ENCODE measurements at places on chromosomes 2 and 18.

GRCh38 chr2:61421611-61422010 is 49.3 kb downstream of the USP34 start:
- DNase-seq, result no peak

- no peak for DNase-seq
Measured at GRCh38 chr18:34659579-34660517, 50.2 kb upstream of the DTNA start.

DNA sequence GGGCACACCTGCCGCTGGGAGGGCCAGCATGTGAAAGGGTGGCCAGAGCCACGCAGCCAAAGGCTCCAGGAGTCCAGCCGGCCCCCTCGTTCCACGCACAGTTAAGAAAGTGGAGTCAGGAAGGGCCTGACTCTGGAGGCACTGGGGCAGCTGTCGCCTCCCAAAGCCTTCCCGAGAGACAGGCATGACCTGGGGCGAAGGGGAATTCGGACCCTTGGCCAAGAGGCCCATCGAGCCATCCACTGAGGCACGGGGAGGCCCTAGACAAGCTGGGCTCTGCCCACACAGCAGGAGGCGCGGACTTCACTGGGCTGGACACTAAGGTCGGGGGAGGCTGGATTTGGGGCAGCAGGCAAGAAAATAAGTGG is 38.5 kb upstream of the SNED1 start:
- no peak for DNase-seq

- DNase-seq, result no peak
Measured at GRCh38 chr2:9087121-9087681, 83.7 kb upstream of the MBOAT2 start.

DNA sequence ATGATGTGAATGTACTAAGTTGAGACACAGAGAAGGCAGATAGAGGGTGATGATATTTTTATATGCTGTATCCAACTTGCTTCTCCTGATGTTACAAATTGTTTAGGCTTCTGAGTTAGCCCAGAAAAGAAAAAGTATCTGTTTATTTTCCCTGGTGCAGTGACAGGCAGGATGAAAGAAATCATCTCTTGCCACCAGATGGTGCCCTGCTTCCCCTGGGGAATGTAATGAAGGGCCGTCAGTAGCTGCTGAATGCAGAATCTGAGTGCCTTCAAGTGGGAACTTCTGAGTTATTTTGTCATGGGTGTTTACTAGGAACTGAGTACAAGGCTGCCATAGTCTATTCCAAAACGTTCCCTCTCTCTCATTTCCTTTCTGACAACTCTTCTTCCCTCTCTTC is 525.6 kb downstream of the MBD2 start:
- DNase-seq, result no peak

DNA sequence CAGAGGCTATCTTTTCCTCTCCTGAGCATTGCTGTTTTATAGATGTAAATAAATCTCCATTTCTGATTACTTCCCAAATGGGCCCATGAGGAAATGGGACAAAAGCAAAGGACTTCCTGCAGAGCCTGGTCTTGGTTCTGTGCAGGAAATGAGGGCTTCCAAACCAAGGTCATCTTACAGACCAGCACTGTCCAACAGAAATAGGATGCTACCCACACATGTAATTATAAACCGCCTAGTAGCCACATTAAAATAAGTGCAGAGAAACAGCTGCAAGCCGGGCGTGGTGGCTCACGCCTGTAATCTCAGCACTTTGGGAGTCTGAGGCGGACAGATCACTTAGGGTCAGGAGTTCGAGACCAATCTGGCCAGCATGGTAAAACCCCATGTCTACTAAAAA is 6.2 kb downstream of the TTL start:
- no peak for DNase-seq

- no peak for DNase-seq
Measured at GRCh38 chr2:141766225-141766624, 364.6 kb downstream of the LRP1B start.

- DNase-seq, result no peak
Measured at GRCh38 chr2:66790651-66791181, 355.8 kb downstream of the MEIS1 start.

GRCh38 chr2:8413589-8414135 is 268.2 kb upstream of the ID2 start:
- no peak for DNase-seq

DNA sequence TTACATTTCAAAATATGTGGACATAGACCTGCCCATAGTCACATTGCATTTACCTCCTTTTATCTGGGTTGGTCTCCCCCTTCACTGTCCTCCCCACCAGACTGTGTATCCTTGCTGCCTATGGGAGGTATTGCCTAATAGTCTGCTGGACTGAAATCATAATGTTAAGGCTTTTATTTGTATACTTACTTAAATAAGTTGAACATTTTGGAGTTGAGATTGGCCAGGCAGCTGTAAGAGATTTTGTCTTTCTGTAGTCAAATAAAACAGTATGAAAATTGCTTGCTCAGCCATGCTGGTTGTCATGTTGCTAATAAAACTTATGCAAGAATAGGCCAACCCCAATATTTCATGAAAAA is 280.9 kb downstream of the PTPRM start:
- DNase-seq, result no peak

DNA sequence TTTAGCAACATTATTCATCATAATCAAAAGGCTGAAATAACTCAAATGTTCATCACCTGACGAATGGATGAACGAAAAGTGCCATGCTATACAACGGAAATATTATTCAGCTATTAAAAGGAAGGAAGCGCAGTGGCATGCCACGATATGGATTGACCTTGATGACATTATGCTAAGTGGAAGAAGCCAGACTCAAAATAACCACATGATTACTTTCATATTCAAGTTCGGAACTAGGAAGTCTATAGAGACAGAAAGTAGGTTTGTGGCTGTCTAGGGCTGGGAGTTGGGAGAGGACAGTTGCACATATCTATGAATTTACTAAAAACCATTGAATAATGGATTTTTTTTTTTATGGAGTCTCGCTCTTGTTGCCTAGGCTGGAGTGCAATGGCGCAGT is 13.4 kb upstream of the PDIA6 start:
- no peak for DNase-seq

GRCh38 chr2:234158812-234159211 is 108.3 kb downstream of the SPP2 start:
- DNase-seq, result no peak

- no peak for DNase-seq
Measured at GRCh38 chr2:33083699-33084387, 137.1 kb downstream of the LTBP1 start.

DNA sequence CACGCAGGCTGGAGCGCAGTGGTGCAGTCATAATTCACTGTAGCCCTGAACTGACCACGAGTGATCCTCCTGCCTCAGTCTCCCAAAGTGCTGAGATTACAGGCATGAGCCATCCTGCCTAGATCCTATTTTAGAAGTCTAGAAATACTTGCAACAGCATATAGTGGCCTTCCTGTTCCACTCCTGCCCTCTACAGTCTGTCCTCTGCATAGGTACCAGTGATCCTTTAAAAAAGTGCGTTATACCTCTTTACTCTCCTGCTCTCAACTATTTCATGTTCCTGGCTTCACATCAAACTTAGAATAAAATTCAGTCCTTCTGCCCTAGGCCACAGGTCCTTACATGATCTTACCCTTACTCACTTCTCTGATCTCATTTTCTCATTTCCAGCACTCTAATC is 6.0 kb downstream of the COMMD1 start:
- DNase-seq, result no peak

GRCh38 chr2:7919510-7919909 is 762.3 kb upstream of the ID2 start:
- DNase-seq, result no peak

DNA sequence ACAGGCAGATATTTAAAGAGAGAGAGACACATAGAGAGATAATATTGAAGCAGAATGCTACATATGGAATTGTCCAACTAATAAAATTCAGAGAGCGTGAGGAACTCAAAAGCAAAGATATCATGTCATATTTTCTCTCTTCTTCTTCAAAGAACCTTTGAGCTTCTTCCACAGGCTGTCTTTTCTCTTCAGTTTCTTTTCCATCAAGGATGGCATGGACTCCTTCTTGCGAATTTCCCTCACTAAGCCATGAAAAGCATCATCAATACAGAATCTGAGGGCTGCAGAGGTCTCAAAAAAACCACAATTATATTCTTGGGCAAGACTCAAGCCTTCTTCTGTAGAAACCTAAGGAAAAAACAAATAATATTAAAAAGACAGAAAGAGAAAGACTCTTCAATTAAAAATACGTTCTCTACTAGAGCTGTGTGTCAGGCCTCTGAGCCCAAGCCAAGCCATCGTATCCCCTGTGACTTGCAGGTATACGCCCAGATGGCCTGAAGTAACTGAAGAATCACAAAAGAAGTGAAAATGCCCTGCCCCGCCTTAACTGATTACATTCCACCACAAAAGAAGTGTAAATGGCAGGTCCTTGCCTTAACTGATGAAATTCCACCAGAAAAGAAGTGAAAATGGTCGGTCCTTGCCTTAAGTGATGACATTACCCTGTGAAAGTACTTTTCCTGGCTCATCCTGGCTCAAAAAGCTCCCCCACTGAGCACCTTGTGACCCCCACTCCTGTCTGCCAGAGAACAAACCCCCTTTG is 371.9 kb downstream of the RIT2 start:
- no peak for DNase-seq

- DNase-seq, result no peak
Measured at GRCh38 chr2:10486601-10487079, 38.5 kb upstream of the ODC1 start.

- no peak for DNase-seq
Measured at GRCh38 chr2:1898461-1899395, 154.4 kb upstream of the PXDN start.

DNA sequence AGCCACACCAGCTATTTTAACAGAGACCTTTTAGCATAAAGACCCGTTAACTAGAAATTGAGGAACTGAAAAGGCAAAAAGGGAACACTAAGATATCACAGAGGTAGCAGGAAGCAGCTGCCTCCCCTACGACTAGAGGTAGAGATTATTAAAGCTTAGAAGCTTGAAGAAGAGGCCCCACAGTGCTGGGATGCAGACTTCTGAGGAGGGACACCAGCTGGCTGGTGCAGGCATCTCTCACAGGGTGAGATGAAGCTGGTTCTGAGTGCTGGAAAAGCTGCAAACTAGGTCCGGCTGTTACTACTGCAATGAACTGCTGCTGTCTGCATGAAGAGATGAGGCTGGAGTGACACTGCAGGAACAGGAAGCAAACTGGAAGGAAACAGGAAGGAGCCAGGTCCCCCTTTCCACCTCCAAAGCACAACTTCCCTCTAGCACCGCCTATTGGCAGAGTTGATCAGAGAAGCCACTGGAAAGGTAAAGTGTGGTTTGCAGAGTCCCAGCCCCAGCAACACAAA is 61.2 kb upstream of the MRPS9 start:
- DNase-seq, result no peak

GRCh38 chr18:79336556-79337142 is 59.1 kb upstream of the NFATC1 start:
- DNase-seq, result no peak

DNA sequence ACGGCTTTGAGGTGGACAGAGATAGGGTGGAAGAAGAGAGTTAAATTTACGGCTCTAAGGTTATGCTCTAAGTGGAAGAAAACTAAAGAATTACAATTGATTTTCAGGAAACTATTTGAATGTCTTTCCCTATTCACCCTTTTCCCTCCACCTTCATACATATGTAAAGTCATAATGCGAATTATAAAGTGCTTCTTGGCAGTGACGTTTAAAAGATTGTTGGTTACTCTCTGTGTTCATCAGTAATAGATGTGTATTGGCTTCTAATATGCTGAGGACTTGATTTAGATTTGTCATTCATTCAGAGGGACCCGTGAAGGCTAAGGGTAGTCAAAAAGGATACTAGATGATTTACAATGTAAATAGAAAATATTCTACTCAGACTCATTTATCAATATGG is 63.9 kb downstream of the ARHGAP28 start:
- no peak for DNase-seq

- no peak for DNase-seq
Measured at GRCh38 chr18:36636237-36636817, 192.5 kb downstream of the TPGS2 start.

DNA sequence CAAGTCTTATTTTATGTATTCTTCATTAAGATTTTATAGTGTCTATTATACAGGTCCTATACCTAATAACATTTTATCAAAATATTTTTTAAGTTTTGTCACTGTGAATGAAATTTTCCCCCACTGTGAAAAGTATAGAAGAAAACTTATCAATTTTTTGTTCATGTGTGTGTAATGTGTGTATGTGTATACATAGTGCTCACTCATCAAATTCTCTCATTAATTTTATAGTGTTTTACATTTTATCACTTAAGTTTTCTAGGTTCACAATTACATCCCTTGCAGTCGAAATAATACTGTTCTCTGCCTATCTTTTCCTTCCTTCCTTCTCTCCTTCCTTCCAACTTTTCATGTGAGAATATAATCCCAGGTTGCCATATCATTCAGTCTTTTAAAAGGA is 93.2 kb upstream of the FBXO11 start:
- no peak for DNase-seq

DNA sequence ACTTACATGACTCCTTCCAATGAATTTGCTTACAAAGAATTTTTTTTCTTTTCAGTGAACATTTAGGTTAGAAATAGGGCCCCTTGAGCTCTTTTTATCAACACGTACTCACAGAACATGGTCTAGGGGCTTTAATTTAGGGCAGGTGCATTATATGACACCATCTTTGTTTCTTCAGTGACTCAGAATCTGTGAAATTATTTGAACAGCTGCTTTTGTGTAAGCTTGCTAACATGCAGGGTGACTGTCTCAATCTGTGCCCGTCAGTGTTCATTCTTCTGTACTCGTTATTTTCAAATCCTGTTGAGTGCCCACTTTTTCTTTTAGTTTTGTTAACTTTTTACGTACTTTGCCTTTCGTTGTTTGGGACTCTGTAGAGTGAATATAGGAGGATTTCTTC is 52.8 kb upstream of the CABYR start:
- no peak for DNase-seq

- DNase-seq, result no peak
Measured at GRCh38 chr2:240965905-240966456, 32.4 kb upstream of the SNED1 start.

- no peak for DNase-seq
Measured at GRCh38 chr18:28112056-28112470, 64.9 kb downstream of the CDH2 start.

- no peak for DNase-seq
Measured at GRCh38 chr2:98269274-98269673, 77.0 kb upstream of the CNGA3 start.

DNA sequence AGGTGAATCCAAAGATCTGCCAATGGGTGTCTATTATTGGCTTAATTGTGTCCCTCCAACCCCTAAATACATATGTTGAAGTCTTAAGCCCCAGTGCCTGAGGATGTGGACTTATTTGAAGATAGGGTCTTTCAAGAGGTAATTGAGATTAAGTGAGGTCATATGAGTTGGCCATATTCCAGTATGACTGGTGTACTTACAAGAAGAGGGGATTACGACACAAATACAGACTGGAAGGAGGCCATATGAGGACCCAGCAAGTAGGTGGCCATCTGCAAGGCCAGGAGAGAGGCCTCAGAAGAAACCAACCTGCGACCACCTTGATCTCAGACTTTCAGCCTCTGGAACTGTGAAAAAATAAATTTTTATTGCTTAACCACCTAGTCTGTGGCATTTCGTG is 121.1 kb upstream of the FN1 start:
- no peak for DNase-seq

Measured in activated T-helper 9 cell treated with anti-CD3 and anti-CD28 coated beads, Interleukin-2, amount 50 U/mL, for 16 hours (primary cell).